ENCODE measurements at places on chromosomes 12 and 14. TPM values are rescaled to one million over a fixed set of nuclear protein-coding genes. Genes with fewer than 3 reads are reported as not detected.

Gene NGB
- not detected for total RNA-seq

Gene SERPINA12
- total RNA-seq = not detected

Gene GAS2L3
- total RNA-seq = 27.6 TPM

Gene ADAMTS20
- total RNA-seq = not detected
